Sigmoid colon (tissue), 7 donors: ENCODE measurements at places on chromosomes 16 and 17. TPM values are rescaled to one million over a fixed set of nuclear protein-coding genes. Genes with fewer than 3 reads are reported as not detected.

GRCh38 chr16:78566397-78567073 lies 467.1 kb downstream of the WWOX start:
- no peaks in the 10 kb centered on the region for H3K27me3 ChIP-seq
- no peak overlapping the region for H3K27ac ChIP-seq
- no peaks in the 10 kb centered on the region for H3K4me1 ChIP-seq
- H3K4me3 ChIP-seq: no peak overlapping the region
- DNase-seq: no peak
- H3K36me3 ChIP-seq: no peaks in the 10 kb centered on the region

- H3K27me3 ChIP-seq: no peaks in the 10 kb centered on the region
- H3K4me1 ChIP-seq: no peaks in the 10 kb centered on the region
- no peak for DNase-seq
Measured at GRCh38 chr16:2062801-2063200, 15.0 kb downstream of the TSC2 start.

The LGALS9C gene
- total RNA-seq: not detected

The PSMC3IP gene
- 10.3 TPM for total RNA-seq

DNA sequence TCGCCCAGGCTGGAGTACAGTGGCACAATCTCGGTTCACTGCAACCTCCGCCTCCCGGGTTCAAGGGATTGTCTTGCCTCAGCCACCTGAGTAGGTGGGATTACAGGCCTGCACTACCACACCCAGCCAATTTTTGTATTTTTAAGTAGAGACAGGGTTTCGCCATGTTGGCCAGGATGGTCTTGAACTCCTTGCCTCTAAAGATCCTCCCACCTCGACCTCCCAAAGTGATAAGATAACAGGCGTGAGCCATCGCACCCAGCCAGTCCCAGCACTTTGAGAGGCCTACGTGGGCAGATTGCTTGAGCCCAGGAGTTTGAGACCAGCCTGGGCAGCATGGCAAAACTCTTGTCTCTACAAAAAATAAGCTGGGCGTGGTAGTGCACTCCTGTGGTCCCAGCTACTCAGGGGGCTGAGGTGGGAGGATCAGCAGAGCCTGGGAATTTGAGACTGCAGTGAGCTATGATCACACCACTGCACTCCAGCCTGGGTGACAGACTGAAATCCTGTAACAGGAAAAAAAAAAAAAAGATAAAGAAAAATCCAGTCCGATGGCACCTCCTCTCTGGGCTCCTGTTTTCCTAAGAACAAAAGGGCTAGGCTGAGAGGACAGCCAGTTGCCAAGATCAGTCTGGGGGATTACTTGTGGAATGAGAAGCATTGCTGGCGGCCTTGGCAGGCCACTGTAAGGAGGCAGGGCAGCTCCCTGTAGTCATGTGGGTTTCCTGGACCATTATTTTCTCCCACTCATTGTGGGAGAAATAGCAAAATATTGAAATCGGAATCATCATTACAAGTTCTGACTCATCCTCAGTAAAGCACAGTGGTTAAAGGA lies 3.0 kb upstream of the PIPOX start:
- no peak overlapping the region for H3K27ac ChIP-seq
- H3K4me1 ChIP-seq: no peaks in the 10 kb centered on the region
- no peak overlapping the region for H3K4me3 ChIP-seq
- H3K36me3 ChIP-seq: no peaks in the 10 kb centered on the region
